ENCODE measurements at places on chromosomes 6 and 20.

DNA sequence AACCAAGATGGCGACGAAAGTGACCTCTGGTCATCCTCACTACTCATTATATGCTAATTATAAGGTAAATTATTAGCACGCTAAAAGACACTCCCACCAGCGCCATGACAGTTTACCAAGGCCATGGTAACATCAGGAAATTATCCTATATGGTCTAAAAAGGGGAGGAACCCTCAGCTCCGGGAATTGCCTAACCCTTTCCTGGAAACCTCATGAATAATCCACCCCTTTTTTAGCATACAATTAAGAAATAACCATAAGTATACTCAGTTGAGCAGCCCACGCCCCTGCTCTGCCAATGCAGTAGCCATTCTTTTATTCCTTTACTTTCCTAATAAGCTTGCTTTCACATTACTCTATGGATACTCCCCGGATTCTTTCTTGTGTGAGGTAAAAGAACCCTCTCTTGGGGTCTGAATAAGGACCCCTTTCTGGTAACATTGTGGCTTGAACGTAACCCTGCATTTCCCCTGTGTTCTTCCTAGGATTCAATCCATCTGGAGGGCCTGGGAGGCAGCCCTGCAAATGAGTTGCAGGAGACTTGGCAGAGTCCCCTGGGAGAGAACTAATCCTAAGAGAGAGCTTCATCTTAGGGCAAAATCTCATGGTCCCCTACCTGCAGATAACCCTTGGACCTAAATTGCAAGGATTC is 225.6 kb upstream of the JARID2 start:
- DNase-seq = no peak

- DNase-seq = no peak
These were observed 6.7 kb downstream of the TULP1 start for GRCh38 chr6:35505999-35506412.

GRCh38 chr6:148985499-148985898 is 238.7 kb downstream of the UST start:
- DNase-seq = no peak

DNA sequence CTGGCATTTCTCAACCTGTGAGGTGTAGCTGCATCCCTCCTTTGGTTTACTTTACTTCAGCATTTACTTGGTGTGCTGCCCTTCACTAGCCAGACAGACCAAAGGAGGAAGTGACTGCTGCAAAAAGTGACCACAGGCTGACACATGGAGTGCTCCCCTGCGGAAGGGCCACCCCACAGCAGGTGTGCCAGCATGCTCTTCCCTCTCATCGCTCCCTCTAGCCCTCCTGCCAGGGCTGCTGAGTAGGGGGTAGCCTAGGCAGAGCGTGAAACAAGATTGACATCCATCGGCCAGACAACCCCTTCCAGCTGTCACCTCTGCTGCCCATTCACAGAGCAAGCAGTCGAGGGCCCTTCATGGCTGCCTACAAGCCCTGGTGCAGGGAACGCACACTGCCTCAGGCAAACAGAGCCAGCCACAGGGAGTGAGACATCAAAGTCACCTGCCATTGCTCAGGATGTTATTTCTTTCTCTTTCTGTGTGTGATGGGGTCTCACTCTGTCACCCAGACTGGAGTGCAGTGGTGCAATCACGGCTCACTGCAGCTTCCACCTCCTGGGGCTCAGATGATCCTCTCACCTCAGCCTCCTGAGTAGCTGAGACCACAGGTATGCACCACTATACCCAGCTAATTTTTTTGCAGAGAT is 102.0 kb upstream of the RPS6KA2 start:
- DNase-seq = no peak

DNA sequence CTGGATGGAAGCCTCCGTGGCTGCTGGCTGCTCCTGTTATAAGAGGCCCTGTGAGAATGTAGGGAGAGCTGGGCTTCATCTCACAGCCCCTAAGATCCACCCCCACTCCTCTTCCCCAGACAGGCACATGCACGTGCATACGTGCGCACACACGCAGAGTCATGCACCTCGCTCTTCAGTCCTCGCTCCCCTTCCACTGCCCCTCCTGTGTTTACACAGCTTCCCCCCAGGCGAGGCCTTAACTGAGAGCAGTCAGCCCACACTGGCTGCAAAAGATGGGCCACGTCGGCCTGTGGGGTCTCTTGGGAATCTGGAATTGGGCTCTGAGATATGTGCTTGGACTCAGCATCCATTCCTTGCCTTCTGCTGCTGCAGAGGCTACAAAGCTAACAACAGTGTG is 35.2 kb upstream of the MLN start:
- no peak for DNase-seq

Measured in lung (tissue), 17 donors.